A549 treated with ZK216348 at 1 μM for 4 hours (cell line): ENCODE measurements at places on chromosomes 1 and 21. TPM values are rescaled to one million over a fixed set of nuclear protein-coding genes. Genes with fewer than 3 reads are reported as not detected.

Gene TFF1
- total RNA-seq = 20.3 to 28.6 TPM (median 25.3 TPM) in 5 replicates

Gene FCGR3A
- not detected in 5 replicates for total RNA-seq

Gene FMO3
- not detected in 5 replicates for total RNA-seq

Gene TMEM269
- 0.08 to 0.13 TPM (median 0.12 TPM) in 5 replicates for total RNA-seq

Gene DNAJC28
- total RNA-seq = 0.17 to 0.54 TPM (median 0.27 TPM) in 5 replicates

Gene CD2
- total RNA-seq = not detected in 5 replicates

Gene VASH2
- total RNA-seq = 2.8 to 3.9 TPM (median 3.7 TPM) in 5 replicates
